GM23248 (cell line): ENCODE measurements at places on chromosomes 16 and 17. TPM values are rescaled to one million over a fixed set of nuclear protein-coding genes. Genes with fewer than 3 reads are reported as not detected.

MT1H gene
- not detected in 2 replicates for total RNA-seq

DNA sequence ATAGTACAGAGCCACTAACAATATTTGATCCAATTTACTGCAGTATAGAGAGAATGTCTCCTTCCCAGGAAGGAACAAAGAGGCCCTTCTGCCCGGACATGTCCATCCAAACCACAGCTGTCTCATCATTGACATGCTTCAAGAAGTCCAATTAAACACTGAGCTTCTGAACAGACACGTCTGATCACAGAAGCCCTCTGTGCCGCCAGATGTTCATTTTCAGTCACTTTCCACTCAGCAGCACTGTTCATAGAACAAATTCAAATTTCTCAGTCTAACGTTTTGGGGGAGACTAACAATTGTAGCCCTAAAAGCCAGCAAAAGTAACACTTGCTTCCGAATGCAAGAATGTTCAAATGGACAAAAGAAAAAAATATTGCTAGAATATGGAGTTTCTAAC, 15.3 kb downstream of the ZC3H7A start:
- no peak for DNase-seq

- DNase-seq = no peak
These were observed 9.2 kb upstream of the MSLN start for GRCh38 chr16:751152-752006.

MMP28 gene
- total RNA-seq = not detected in 2 replicates

- DNase-seq = no peak
These were observed 181.3 kb downstream of the CDH13 start for GRCh38 chr16:82808036-82808435.

CPNE7 gene
- total RNA-seq = 7.7 and 10.1 TPM in 2 replicates

C16orf86 gene
- 2.1 and 6.6 TPM in 2 replicates for total RNA-seq

DNA sequence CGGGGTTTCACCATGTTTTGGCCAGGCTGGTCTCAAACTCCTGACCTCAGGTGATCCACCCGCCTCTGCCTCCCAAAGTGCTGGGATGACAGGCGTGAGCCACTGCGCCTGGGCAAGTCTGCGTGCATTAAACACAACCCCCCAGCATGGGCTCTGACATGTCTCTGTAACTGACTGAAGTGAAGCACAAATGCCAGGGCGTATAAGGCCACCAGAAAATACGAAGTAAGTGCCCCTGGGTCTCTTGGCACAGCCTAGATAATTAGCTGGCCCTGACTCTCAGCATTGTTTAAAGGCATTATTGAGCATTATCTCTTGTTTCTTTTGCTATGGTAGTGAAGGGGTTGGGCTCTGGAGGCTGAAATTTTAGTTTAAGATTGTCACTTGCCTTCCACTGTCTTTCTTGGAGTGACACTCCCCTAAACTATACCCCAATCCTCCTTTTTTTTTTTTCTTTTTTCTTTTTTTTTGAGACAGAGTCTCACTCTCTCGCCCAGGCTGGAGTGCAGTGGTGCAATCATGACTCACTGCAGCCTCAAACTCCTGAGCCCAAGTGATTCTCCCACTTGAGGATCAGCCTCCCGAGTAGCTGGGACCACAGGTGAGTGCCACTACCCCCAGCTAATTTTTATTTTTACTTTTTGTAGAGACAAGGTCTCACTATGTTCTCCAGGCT, 8.2 kb upstream of the SEC14L1 start:
- DNase-seq = peak; percentile 42
